ENCODE measurements at places on chromosomes 2 and 18. TPM values are rescaled to one million over a fixed set of nuclear protein-coding genes. Genes with fewer than 3 reads are reported as not detected.

DNA sequence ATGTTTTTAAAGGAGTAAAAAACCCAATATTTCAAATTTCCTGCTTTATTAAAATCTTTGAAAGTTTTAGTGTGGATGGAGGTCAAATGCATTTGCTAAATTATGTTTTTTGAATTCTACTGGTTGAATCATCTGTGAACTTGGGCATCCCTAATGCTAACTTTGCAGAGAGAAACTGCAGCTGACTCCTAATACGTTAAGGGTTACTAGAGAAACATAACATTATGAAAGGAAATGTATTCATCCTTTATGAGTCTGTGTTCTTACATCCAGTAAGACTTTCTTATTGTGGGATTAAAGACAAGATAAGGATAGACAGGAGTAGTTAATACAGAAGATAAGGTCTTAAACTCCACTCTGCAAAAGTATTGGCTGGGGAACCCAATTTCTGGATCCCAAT, 140.6 kb downstream of the FAM124B start:
- DNase-seq: no peak

The HOXD13 gene
- total RNA-seq: not detected

The TPRKB gene
- total RNA-seq: 23.5 TPM

The GRP gene
- not detected for total RNA-seq

- DNase-seq: no peak
Observed at GRCh38 chr2:105787376-105788318, 42.9 kb downstream of the NCK2 start.

The IL1RN gene
- total RNA-seq: not detected

The TBC1D8 gene
- 2.1 TPM for total RNA-seq

All from T-cell (primary cell).